ENCODE measurements at places on chromosomes 6 and 20.

DNA sequence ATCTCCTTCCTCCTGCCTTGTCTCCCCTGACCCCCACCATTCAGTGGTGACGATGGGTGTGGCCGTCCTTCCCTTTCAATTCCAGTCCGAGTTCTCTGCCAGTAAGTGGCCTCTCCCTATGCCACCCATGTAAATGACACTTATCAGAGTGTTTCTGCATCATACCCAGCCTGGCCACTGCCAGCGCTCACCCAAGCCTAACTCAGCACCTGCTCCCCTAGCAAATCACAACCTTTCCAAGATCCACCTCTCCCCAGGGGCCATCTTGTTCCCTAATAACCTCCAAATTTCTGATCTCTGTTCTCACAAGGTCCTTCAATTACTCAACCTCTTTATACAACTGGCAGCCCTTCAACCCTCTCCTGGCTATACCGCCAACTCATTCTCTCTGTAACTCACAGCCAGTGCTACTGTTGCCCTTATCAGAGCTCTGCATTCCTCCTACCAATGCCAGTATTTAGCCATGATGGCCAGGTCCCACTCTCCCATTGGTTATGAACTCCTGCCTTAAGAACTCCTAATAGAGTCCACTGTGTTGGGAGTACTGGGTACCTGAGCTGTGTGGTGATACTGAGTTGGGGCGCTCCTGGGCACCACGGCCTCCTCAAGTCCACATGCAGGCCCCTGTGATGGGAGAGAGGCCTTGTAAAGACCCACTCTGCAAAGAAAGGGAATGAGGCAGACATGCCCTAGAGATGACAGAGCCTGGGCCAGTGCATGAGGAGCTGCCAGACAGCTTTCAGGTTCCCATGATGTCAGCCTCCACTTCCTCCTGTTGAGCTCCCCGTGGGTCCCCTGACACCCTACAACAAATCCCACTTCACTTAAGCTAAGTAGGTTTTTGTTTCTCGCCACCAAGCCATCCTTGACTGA, 187.4 kb upstream of the RREB1 start:
- DNase-seq, result no peak

DNA sequence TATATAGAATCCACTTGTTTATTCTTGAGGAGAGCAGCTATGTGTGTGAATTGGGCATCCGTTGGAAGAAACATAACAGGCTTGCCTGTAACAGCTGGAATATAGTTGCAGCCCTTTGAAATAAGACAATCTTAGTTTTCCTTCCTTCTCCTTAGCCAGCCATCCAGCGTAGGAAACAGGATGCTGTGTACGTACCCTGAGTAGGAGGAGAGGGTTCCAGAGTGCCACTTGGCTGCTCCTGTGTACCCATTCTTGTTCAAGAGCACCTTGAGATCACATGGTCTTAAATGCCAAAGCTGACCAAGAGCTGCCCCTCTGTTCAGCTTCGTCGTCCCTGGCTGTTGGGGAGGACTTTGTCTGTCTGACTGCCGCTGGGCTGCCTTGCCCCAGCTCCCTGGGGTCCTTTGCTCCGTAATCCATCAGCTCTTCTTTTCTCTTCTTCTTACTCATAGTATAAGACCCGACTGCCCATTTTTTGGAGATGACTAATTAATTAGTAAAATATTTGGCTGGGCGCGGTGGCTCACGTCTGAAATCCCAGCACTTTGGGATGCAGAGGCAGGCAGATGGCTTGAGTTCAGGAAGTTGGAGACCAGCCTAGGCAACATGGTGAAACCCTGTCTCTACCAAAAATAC, 49.0 kb downstream of the RREB1 start:
- no peak for DNase-seq

GRCh38 chr6:110534731-110535492, 58.5 kb upstream of the SLC22A16 start:
- no peak for DNase-seq

GRCh38 chr6:112243861-112244827, 10.2 kb downstream of the LAMA4 start:
- no peak for DNase-seq

DNA sequence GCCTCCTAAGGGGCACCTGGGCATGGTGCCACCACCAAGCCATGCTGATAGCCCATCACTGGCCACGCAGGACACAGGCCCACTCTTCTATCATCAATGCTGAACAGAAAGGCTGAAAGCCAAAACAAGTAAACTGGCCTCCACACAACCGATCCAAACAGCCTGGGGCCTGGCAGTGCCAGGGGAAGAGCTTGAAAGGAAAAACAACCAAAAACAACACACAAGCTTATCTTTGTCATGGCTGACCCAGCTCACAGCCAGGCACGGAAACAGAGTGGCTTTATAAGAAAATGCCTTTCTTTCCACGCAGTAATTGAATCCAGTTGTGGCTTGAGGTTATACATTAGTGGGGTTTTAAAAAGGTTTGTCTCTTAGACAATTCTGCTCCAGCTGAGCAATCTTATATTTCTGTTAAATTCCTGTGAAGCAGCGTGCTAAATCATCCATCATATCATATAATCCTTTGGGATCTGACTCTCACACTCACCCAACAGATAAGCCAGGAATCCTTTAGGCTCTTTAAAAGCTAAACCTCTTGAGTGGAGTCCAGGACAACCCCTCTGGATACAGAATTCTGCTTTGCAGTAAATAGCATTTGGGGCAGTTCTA, 65.4 kb upstream of the SLC22A16 start:
- no peak for DNase-seq

- DNase-seq, result no peak
These were observed 15.7 kb downstream of the CASS4 start for GRCh38 chr20:56427797-56428196.

- no peak for DNase-seq
These were observed 41.9 kb downstream of the TTI1 start for GRCh38 chr20:37991157-37991866.

DNA sequence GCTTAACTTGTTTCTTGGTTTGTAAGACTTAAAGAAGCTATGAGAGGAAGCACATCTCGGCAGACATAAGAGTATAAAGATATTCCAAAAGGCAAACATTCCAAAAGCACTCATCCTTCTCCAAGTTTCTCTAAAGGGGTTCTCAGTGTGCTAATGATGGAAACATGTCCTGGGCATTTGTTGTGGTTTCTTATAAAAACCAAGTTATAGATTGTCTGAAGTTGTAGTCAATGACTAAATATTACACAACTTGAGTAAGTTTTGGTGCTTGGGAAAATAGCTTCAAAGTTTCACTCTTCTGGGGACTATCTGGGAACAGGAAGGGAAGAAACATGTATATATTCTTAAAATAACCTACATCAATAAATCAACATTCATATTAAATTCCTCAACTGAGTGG, 128.3 kb upstream of the TBX18 start:
- no peak for DNase-seq

DNA sequence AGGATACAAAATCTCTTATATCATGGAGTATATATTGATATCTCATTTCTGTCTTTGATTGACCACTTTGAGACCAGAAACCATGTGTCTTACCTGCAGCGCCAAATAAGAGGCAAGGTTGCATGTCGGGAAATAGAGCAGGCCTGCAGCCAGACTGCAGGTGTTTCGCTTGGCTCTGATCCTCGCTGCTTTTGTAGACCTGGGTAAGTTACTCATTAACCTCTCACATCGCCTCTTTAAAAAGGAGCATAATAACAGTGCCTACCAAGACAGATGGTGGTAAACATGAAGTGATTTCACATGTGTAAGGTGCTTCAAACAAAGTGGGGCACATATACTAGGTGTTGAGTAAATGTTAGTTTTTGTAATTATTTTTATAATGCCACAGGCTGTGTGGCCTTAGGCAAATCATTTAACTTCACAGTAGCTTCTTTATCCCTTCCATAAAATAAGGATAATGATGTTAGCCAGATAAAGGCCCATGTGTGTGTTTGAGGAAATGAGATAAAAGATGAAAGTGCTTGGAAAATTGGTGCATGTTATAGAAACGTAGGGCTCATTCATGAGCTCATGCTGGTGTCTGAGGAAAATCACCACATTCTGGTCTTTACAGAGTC, 248.8 kb upstream of the MAP3K7 start:
- no peak for DNase-seq

DNA sequence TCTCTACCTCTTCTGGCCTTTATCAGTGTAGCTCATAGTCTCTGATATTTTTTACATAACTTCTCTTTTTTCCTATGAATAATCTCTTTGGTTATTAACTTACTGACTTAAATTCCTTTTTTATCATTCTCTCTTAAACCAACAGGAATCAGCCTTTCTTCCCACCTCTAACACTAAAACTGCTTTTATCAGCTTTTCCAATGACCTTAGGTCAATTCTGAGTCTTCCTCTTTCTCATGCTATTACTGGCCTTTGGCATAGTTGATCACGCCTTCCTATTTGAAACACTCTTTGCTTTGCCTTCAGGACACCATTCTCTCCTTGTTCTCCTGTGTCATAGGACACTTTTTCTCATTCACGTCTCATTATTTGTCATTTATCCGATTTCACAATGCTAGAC, 8.1 kb upstream of the HINT3 start:
- no peak for DNase-seq

DNA sequence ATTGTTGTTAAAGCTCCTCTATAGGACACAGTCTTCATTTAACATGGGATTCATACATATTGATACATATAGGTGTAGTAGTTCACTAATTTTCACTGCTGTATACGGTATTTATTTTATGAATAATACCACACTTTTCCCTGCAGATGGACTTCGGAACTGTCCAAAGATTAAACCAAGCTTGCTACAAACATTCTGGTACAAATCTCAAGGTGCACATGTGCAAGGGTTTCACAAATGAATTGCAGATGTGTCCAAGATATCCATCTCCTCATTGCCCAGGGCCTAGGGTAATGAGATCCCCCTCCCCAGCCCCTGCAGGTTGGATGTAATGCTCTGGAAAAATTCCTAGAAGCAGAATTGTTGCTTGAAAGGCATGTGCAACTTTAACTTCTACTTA, 31.4 kb downstream of the DTNBP1 start:
- no peak for DNase-seq

DNA sequence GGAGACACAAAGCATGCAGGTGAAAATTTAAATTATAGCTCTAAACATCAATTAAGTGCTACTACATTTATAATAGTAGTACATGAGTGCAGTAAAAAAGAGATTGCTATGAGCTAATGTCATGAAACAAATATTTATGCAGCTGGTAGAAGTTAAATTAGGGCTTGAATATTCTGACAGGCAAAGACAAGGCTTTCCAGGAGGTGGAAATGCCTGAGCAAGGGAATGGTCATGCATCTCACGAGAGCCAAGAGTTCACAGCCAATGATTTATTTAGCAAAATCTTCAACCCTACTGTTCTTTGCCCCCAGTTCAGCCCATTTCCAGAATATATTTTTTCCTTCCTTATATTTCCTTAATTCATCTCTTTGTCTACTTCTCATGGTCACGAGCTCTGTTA, 128.9 kb downstream of the HIVEP2 start:
- no peak for DNase-seq

DNA sequence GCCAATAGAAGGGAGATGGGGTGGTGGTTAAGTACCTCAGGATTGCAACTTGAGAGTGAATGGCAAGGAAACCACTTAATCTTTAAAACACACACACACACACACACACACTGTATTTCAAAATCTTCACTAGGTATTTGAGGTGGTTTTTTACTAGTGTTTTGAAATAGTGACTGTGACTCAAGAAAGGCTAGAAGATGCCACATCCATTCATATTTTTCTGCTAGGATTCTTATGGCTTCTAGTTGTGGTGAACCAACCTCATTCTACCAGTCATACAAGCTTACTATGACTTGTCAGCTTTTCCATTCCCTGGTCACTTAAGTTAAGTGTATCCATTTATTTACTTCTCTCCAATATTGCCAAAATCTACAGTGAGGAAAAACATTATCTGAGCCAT, 519.4 kb upstream of the JAG1 start:
- DNase-seq, result no peak

- no peak for DNase-seq
These were observed 7.4 kb downstream of the FRMD1 start for GRCh38 chr6:168071620-168072019.

- DNase-seq, result no peak
These were observed 4.1 kb upstream of the ZKSCAN8 start for GRCh38 chr6:28137505-28137981.

GRCh38 chr6:112044856-112045255, 9.0 kb upstream of the CCN6 start:
- no peak for DNase-seq

DNA sequence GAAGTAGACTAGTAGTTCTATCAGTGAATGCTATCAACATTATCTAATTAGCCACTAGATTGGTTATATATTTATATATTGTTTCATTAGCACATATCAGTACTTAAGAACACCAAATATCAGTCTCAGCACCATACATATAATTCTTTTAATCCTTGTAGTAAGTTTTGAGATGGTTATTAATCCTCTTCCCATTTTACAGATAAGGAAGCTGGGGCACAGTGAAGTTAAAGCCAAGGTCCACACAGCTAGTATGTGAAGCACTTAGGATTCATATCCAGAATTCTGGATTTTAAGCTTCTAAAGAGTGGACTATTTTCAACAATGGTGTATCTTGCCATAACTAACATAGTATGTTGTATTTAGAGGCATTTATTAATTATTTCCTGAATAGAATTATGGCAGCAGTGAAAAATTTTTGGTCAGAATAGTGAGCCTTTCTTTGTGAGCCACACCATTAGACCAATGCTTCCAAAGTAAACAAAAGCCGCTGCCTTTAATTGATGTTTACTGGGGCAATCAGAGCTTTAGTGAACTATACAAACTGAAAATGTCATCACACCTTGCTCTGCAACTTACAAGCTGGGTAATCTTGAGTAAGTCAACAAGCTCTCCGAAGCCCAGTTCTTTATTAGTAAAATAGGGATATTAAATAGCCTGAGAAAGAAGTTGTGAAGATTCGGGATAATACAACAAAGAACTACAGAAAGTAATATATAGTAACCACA, 41.9 kb upstream of the HBS1L start:
- no peak for DNase-seq

DNA sequence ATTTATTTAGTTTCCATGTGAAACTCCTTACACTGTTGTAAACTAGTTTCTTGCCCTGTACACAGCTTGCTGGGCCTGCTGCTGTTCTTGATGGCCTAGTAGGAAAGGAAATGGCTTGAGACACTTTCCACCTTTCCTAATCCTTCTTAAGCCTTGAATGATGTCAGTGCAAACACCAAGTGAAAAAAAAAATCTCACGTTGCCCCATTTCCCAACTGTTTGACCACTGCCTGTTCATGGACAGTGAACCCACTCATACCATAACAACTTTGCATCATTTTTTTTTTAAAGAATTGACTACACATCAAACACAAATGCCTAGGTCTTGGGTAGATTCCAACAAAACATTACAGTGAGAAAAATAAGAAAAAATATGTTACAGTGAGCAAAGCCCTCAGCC, 653.6 kb upstream of the FLRT3 start:
- DNase-seq, result no peak

- no peak for DNase-seq
These were observed 88.6 kb downstream of the FNDC1 start for GRCh38 chr6:159257846-159258245.

GRCh38 chr6:4311976-4312860, 176.8 kb upstream of the ECI2 start:
- DNase-seq, result no peak

DNA sequence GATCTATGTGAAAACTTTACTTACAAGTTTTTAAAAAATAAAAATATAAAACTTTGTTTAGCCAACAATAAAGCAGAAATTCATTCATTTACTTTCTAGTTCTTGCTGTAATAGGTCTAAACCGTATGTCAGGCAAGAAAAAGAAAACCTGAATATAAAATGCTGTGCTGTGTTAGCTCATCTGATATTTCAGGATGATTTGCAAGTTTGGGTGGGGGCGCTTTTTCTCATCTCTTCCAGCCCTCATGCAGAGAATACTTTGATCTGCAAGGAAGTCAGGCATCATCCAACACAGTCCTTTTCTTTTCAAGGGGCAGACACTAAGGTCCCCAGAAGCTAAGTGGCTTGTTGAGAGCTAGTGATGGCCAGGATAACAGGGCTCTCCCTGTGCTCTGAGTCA, 153.2 kb downstream of the TBC1D7 start:
- DNase-seq, result no peak
